ENCODE measurements at places on chromosomes 16 and 17.

DNA sequence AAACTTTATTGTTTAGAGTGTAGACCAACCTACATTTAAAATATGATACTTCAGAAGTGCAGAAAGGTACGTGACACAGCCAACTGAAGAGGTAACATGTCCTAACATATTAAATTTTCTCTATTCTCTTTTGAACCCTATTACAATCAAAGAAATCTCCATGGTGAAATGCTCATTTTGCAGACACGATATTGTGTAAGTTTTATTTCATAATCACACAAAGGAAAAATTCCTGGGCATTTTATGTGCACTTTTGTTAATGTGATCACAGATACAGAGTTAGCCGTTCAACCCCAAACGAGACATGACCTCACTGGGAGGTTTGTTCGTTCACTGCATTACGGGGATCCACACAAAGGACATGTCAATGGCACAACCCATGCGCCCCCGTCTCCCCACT, 21.8 kb downstream of the KCNJ16 start:
- no peak for DNase-seq

DNA sequence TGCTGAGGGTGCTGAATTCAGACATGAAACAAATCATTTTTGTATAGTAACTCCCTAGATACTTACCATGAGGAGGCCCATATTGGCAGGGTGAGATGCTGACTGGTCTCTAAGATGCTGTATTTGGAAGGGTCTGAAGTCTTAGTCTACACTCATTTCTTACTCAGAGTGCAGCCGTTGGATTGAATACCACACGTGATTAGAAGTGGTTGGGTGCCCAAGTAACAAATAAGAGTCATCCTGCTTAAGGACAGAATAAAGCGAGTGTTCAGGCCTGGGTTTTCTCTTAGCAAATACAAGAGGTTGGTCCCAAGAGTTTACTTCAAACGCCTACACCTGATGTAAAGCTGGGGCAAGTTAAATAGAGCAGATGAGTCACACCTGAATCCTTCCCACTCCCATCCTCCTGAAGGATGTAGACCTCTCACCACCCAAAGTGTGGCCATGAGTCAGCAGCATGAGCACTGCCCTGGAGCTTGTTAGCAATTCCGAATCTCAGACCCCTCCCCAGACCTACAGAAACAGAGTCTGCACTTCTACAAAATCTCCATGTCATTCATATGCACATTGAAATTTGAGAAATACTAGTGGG, 284.6 kb upstream of the CDH5 start:
- DNase-seq: no peak

DNA sequence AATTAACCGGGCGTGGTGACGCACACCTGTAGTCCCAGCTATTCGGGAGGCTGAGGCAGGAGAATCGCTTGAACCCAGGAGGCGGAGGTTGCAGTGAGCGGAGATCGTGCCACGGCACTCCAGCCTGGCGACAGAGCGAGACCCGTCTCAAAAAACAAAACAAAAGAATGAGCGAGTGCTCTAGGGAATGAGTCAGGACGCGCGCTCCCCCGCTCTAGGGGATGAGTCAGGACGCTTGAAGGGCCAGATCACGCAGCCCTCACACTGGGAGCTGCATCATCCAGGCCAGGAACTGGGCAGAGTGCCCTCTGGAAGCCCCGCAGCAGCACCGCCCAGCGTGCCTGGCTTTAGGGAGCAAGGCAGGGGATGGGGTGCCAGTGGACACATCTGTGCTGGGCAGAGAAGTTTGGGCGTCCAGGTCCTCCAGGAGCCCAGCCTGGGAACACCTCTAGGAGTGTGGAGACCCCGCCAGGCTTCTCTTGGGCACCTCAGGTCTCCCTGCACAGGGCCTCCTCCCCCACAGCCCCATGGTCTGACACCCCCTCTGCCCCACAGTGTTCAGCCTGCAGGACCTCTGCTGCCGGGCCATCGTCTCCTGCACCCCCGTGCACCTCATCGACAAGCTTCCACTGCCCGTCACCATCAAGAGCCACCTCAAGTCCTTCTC, 3.9 kb upstream of the WFIKKN1 start:
- DNase-seq: no peak

DNA sequence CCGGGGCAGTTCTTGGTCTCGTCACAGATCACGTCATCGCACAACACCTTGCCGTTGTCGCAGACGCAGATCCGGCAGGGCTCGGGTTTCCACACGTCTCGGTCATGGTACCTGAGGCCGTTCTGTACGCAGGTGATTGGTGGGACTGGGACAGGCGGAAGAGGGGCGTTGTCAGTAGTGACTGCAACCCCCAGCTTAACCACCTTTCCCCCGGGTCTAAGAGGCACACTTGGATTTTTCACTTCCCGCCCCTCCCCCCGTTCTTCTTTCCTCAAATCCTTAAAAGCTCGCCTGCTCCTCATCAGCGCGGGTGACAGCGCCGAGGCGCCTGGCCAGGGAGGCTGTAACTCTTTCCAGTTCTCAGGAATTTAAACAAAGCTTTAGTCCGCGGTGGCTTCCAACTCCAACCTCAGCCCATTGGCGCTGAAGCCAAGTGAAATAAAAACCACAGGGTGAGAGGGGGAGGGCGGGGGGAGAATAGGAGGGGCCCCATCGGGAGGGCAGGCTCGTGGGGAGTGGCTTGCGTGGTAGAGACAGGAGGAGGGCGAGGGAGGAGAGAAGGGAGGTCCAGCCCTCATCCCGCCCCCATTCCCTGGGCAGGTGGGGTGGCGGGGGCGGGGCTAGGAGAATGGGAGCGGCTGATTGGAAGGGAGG, 1.5 kb downstream of the COL1A1 start:
- peak; percentile 87 for DNase-seq

GRCh38 chr17:58840820-58841612, 85.4 kb downstream of the PPM1E start:
- no peak for DNase-seq

GRCh38 chr17:43027091-43028032, 2.3 kb downstream of the RND2 start:
- no peak for DNase-seq

DNA sequence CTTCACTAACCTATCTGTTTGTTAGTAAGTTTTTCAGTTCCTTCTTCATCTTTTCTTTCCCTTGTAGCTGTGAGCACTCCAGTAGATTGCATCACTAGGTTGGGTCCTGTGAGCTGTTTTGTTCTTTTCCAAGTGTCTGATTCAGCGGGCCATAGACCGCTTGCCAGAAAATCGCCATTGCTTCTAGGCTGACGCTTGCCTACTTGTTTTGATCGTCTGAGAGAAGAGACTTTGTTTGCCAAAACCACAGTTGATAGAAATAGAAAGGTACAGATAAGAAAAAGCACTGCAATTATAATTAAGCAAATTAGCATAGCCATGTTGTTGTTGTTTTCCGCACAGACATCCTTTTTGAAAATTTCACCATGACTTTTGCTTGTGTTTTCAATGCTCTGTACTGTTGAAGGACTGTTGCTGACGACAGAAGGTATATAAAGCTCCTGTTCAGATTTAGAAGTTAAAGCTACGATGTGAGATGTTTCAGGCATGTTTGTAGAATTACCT, 3.1 kb downstream of the EVI2A start:
- DNase-seq: no peak

- DNase-seq: no peak
Measured at GRCh38 chr17:46968224-46968834, 10.7 kb downstream of the RPRML start.

- no peak for DNase-seq
Measured at GRCh38 chr17:194828-195602, 13.6 kb upstream of the DOC2B start.

GRCh38 chr16:85484347-85485300, 128.5 kb upstream of the GSE1 start:
- DNase-seq: no peak
